Fibroblast of mammary gland (primary cell): ENCODE measurements at places on chromosomes 16 and 17.

- DNase-seq: no peak
Observed at GRCh38 chr17:77742579-77742978, 215.9 kb upstream of the TNRC6C start.

GRCh38 chr17:62967205-62967529 lies 1.1 kb downstream of the TANC2 start:
- DNase-seq: no peak

DNA sequence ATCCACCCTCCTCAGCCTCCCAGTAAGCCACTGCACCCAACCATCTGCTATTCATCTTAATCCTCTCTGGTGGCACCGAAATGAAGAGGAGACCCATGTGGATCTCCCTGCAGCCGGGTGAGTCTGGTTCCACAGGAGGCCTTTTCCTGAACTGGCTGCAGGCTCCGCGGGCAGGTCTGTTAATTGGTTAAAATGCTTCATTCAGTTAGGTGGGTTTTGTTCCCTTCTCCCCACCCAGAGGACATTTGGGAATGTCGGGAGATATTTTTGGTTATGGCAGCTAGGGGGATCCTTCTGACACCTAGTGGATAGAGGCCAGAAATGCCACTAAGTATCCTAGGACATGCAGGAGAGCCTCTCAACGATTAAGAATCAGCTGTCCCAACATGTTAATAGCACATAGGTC lies 16.7 kb downstream of the C16orf54 start:
- DNase-seq: peak; percentile 47

GRCh38 chr17:33680472-33680871 lies 387.4 kb upstream of the ASIC2 start:
- no peak for DNase-seq

DNA sequence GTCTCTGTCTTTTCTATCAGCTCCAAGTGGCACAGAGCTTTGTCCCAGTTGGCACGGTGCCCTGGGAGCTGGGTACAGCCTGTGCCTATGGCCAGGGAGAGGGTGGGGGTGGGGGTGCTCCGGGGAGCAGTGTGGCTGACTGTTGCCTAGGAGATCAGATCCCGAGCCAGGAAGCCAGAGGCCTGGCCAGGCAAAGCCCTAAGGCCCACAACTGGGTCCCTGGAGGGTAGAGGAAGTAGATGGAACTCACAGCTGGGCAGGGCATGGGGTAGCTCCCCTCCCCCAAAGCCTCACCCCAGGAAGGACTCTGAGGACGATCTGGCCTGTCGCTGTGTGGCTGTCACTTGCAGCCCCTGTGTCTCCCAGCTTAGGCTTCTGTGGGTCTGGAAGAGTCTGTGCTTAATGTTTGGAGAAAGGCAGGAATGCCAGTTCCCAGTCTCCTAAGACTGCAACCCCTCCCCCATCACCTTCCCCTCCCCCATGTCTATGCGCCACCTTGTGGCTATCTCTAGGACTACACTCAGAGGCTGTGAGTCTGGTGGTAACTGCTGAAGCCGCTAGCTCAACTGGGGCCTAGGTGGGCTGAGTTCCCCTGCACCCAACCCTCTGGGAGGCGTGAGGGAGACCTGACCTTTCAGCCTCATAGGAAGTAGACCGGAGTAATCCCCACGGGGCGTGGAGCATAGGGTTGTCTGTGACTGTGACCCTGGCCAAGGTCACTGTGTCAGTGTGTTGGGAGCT lies 12.6 kb downstream of the THRA start:
- peak; percentile 65 for DNase-seq

DNA sequence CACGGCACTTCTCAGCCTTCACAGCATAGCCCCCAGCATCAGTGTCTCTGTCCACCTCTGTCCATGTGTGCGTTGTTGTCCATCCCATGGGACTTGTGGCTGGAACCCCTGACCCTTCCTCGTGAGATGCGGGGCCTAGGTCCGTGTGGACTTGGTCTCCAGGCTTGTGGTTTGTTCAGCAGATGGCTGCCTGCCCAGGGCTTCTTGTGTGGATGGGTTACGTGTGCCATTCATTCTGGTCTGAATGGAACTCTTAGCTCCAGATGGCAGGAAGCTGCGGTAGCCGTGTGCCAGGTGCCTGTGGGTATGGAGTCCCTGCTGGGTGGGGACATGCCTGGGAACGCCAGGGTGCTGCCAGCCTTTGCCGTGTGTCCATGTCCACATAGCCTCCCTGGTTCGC lies 31.7 kb upstream of the NUDT16L1 start:
- DNase-seq: peak; percentile 5

- peak; percentile 56 for DNase-seq
Observed at GRCh38 chr16:48542020-48542473, 67.9 kb downstream of the N4BP1 start.

GRCh38 chr17:42442196-42442565 lies 16.5 kb upstream of the ATP6V0A1 start:
- DNase-seq: no peak

- no peak for DNase-seq
Observed at GRCh38 chr17:17364338-17364667, 61.1 kb downstream of the NT5M start.

GRCh38 chr17:68566442-68566738 lies 34.8 kb downstream of the FAM20A start:
- DNase-seq: peak; percentile 53

- DNase-seq: peak; percentile 92
Observed at GRCh38 chr16:75733305-75734211, 7.3 kb upstream of the CPHXL start.

DNA sequence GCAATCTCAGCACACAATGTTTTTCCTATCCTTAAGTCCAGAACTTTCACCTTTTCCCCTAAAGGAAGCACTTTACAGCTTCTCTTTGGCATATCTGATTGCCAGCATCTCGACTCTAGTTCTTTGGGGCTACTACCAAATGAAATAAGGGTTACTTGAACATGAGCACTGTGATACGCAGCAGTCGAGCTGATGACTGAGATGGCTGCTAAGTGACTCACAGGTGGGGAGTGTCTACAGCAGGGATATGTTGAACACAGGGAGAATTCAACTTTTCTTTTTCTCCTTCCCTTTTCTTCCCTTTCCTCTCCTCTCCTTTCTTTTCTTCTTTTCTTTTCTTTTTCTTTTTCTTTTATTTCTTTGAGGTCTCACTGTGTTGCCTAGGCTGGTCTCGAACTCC lies 334.8 kb downstream of the MAF start:
- no peak for DNase-seq
